ENCODE measurements at places on chromosomes 1 and 21. TPM values are rescaled to one million over a fixed set of nuclear protein-coding genes. Genes with fewer than 3 reads are reported as not detected.

DNA sequence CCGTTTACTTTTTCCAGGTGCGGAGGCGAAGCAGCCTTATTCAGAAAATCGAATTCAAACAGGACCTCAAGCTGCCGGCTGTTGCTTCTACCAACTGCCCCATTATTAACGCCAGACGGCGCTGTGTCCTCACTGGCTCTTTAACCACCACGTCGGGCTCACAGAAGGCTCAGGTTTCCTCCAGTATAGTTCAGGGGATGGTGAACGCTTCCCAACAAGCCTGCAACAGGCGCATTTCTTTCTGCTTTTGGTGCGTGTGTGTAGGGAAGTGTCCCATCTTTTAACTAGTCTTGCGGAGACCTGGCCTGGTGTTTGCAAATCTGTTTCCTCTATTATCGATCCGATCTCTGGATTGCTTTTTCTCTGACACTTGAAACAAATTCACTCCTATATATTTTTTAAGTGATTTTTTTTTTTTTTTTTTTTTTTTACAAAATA lies 791 bp upstream of the STUM start:
- peak; percentile 82 for DNase-seq

GRCh38 chr21:40472013-40472412 lies 374.9 kb downstream of the DSCAM start:
- no peak for DNase-seq

DNA sequence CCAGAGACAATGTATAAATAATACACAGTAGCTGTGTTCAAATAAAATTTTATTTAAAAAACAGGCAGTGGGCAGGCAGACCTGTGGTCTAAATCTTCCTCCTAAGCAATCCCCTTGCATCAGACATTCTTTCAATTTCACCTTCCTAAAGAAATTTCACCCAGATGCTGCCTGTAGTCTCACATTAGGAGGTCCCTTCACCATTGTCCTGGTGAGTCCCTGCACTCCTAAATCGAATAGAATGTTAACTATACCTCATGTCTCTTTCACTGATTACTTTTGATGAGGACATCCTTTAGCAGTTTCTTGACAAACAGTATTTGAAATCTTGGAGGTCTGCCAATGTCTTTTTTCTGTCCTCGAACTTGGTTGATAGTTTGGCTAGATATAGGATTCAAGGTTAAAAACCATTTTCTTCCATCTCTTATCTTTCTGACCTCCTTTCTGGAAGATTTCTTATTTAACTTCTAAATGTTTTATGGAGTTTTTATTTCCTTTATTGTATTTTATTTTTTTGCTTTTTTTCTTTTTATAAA lies 77.5 kb downstream of the LPGAT1 start:
- DNase-seq: no peak

DNA sequence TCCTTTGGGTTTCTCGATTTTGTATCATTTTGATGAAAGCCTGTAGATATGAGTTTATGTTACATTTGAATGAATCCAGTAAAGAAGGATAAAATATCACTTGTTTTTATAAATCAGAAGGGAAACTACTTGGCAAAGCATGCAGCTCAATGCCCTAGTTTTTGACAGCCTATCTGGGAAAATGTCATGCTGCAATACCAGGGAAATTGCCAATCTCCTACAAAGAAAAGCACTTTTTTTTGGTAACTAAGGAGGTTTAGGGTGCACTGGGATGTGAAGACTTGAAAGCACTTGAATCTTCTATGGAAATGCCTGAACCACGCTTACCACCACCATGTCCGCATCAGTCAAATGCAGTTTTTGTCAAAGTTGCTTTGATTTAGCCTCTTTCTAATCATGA lies 446.9 kb upstream of the LRRC7 start:
- DNase-seq: no peak

GRCh38 chr1:111750856-111751255 lies 4.8 kb upstream of the DDX20 start:
- DNase-seq: no peak

DNA sequence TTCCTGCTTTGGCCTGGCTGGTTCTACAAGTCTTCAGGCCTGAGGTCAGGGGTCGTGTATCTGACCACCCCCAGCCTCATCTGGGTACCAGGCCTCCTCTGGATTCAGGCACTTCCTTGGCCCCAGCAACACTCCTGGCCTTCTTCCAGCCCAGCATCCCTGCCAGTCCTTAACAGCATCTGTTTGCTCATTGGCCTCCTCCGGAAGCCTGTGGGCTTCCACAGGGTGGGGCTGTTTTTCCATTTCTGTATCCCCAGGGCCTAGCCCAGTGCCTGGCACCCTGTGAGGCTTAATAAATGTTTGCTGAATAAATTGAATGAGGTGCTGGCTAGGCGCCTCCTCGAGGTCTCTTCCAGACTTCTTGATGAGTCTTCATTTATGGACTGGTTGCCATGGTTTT lies 21.5 kb upstream of the GPR37L1 start:
- no peak for DNase-seq

Gene MRPS15
- total RNA-seq: 83.5 TPM

Gene SPRR2E
- not detected for total RNA-seq
